ENCODE measurements at places on chromosomes 2 and 18. TPM values are rescaled to one million over a fixed set of nuclear protein-coding genes. Genes with fewer than 3 reads are reported as not detected.

- DNase-seq, result no peak
Measured at GRCh38 chr2:120434492-120435308, 88.8 kb downstream of the INHBB start.

- no peak for DNase-seq
Measured at GRCh38 chr2:7209757-7210555, 292.7 kb downstream of the RNF144A start.

GRCh38 chr2:149103081-149103620 is 64.7 kb downstream of the LYPD6B start:
- no peak for DNase-seq

DNA sequence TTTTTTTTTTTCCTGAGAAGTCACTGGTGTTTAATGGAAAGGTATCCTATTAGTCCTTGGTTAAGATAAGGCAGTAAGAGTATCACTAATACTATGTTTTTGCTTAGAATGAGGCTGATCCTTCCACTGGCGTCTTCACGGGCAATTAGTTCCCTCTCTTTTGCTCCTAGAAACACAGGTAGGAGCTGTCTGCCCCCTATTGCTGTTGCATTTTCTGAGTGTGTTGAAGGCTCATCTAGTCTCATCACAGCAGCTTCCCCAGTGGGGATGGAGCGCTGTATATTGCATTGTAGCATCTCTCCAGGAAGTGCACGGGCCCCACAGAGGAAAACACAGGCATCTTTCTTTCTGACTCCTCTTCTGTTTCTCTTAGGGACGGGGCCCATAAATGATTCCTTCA is 145.0 kb downstream of the NAPG start:
- DNase-seq, result no peak

GRCh38 chr2:207692206-207693065 is 19.0 kb upstream of the CCNYL1 start:
- peak; percentile 19 for DNase-seq

GRCh38 chr2:74921236-74921736 is 37.2 kb upstream of the POLE4 start:
- DNase-seq, result no peak

DNA sequence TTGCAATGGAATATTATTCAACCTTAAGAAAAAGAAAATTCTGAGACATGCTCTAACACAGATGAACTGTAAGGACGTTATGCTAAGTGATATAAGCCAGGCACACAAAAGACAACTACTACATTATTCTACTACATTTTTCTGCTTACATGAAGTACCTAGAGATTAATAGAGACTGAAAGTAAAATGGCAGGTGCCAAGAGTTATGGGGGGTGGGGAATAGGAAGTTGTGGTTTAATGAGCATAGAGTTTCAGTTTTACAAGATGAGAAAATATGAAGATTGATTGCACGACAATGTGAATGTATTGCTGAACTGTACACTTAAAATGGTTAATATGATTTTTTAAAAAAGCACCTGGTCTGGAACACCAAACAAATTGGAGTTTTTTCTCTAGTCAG is 1231.6 kb upstream of the DDX18 start:
- DNase-seq, result no peak

DNA sequence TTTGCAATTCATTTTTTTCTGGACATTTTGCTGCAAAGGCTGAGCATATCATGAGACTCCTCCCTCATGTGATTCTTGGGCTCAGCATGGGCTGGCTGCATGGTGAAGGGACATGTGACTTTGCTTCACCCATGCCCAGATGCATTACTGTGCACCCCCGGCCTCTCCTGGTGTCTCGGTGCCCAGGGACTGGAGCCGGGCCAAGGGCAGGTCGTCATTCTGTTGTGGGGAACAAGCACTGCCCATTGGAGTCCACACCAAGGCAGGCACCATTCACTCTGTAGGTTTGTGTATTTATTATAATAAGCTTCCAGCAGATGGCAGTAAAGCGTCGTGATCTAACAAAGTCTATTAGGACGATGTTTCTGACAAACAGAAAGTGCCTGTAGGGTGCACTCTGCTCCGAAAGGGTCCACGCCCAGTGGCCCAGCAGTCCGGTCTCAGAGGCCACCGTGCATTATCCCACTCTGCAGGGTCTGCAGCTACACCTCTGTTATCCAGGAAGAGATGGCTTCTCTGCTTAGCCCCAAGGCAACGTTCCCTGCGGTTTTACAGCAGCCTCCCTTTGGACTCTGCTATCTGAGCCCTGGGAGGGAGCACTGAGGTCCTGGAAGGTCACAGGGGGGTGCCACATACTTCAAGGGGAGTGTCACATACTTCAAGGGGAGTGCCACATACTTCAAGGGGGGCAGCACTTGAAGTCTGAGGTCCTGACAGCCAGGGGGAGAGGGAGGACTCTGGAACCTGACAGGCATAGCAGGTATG is 219.6 kb downstream of the TSN start:
- peak; percentile 31 for DNase-seq

- DNase-seq, result no peak
Measured at GRCh38 chr2:36352701-36353100, 2.9 kb upstream of the CRIM1 start.

DNA sequence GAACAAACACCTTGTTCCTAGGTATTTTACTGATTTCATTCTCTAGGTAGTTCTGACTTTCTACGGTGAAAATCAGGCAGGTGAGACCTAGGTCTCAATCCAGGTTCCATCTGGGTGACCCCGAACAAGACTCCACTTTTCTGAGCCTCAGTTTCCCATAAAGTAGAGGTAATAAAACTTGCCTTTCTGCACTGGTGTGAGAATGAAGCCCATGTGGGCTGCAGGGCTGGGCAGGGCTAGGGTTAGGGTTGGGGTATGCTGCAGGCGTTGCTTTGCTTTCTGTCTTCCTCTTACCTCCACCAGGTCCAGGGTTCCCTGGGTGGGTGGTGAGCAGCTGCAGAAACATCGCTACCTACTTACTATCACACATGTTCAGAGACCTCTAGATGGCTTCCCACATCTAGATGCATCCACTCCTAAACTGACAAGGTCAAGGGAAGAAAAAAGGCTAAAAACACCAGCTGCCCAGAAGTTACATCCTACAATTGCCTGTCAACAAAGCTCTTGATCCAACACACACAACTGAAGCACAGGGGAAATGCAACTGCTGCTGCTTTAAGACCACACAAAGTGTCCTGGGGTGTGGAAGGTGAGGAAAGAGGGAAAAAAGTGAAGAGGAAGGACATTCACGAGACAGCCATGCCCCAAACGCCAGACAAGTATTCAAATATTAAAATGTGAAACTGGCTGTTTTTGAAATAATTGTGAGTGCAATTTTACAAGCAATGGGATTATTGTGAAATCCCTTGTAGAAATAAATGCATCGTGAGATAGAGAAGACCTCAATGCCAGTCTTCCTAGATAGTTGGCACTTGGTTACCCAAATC is 23.5 kb downstream of the MBP start:
- no peak for DNase-seq

DNA sequence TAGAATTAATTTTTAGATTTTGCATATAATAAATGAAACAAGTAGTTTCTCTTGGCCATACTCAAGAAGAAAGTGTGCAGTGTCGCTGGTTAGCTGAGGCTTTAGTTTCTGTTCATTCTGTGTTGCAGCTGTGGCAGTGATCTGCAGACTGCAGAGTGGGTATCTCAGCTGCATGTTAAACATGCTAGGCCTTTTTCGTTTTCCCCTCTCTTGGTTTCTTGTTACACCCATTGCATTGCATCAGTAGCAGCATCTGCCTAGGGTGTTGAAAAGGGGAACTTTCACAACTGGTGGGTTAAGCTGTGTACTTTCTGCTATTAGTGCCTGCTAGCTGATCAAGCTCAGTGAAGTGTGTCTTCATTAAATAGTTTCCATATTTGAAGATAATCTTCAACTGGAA is 51.3 kb downstream of the ACSL3 start:
- no peak for DNase-seq

DNA sequence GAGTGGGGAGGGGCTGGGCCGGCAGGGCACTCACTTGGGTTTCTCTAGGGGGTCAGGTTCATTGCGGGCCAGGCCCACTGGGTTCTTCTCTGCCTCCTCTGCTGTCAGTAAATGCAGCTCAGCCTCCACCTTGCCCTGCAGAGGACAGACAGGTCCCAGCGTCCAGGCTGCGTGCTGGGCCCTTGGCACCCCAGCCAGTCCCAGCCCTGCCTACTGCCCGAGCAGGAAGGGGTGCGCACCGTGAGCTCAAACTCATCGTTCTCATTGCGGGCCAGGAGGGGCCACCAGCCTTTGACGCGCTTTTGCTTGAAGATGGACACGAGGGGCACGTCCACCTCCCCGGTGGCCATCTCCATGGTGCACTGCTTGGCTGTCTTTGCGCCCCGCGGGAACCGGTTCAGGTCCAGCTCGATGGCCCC is 17.3 kb downstream of the OTOF start:
- DNase-seq, result no peak

GRCh38 chr2:187541086-187542085 is 12.8 kb downstream of the TFPI start:
- no peak for DNase-seq

DNA sequence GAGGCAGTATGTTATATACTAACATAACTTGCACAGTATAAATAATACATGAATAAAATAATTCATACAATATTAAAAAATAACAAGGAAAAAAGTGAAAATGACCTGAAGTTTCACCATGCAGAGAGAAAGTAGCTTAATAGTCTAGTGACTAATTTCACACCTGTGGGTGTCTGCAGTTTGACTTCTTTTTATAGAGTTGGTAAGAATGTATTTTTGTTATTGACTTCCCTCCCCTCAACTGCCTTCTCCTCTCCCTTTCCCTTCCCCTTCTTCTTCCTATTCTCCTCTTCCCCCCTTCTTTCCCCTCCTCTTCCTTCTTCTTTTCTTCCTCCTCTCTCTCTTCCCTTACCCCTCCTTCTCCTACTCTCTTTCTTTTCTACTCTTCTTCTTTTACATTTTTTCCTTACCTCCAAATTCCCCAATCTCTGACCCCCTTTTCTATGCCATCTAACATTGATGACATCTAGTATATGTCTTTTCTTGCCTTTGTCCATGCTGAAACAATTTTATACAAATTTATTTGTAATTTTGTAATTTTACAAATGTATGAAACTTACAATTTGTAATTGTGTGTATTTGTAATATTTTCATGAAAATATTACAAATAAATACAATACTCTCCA is 3.1 kb downstream of the DNAH6 start:
- no peak for DNase-seq

DNA sequence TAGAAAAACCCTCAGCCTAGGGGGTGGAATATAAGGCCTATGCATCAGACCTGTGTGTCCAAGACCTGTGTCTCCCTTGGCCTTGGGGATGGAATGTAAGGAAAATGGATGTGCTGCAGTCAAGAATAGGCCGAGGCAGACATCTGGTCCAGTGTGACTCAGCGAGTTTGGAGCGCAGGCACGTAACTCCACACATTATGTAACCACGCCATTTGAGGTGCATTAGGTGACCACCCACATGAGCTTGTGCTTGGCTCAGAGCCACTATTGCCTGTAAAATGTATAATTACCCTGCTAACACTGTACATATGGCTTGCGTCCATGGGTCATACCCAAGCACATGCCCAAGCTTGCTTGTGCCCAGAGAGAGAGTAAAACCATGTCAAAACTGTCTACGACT is 580.9 kb upstream of the HNMT start:
- no peak for DNase-seq

- DNase-seq, result no peak
Measured at GRCh38 chr2:65477590-65477989, 45.2 kb upstream of the SPRED2 start.

DNA sequence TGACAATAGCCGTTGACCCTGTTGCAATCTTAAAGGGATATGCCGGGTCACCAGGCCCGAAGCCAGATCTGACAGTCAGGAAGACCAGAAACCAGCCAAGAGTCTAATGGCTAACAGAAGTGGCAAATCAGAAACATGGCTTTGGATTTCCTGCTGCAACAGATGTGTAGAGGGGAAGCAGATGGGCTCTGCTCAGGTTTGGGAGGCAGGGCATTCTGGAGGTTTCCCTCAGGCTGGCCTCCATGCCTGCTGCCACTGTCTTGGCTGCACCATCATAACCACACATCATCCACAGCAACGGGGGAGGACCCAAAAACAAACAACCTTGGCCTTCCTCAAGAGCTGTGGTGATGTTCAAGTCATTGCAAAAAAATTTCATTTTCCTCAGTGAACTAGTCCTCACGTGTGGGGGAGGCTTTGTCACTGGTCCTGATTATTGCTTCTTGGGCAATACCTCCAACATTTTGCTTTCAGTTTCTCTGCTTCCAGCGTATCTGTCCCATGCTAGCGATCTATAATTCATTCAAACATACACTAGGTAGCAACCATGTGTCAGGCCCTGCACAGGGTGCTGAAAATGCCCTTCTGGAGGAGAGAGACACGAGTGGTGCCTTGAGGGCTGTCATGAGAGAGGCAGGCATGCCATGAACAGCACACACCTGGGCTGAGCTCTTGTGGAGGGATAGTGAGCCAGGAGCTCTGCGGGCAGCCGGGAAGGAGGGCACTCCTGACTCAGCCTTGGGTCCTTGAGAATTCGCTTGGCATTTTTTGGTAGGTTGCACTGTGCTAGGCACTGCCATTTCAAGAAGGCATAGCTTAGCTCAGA is 48.2 kb upstream of the LGALSL start:
- no peak for DNase-seq

GRCh38 chr2:207327513-207327912 is 161.8 kb upstream of the KLF7 start:
- DNase-seq, result no peak

DNA sequence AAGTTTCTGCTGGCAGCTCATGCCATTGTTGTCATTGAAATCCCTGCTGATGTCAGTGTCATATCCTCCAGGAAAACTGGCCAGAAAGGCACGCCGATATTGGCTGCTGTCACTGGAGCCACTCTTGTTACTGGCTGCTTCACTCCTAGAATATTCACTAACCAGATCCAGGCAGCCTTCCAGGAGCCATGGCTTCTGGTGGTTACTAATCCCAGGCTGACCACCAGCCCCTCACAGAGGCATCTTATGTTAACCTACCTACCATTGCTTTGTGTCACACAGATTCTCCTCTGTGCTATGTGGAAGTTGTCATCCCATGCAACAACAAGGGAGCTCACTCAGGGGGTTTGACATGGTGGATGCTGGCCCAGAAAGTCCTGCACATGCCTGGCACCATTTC is 27.0 kb upstream of the MTX2 start:
- no peak for DNase-seq

DNA sequence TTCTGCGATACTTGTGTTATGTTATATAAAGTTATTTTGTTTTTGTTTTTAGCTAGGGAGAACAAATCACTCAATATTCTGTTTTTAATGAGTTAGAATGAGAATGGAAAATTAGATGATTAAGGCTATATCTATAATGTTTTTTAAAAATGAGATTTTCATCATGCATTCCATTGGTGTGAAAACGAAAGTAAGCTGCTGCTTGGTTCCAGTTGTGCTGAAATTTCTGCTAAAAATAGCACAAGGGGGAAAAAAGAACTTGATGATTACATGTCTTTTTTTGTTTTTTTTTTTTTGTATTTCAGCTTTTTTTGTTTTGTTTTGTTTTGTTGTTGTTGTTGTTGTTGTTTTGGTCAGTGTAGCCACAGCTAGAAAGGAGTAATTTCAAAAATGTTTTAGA is 242.6 kb upstream of the KCNJ3 start:
- no peak for DNase-seq

Gene NIFK
- total RNA-seq, result 17.0 TPM

Gene RPIA
- total RNA-seq, result 13.2 TPM

Gene RAX
- total RNA-seq, result not detected

Gene CXCR4
- total RNA-seq, result 150 TPM

Gene NCL
- 158 TPM for total RNA-seq

Gene TYMS
- total RNA-seq, result 22.6 TPM

Gene MYCN
- total RNA-seq, result 94.3 TPM

Gene LGALSL
- 2.2 TPM for total RNA-seq

Gene UGT1A4
- not detected for total RNA-seq

Gene ZNF385B
- total RNA-seq, result not detected

Gene ORMDL1
- total RNA-seq, result 37.2 TPM

Gene ATP6V1B1
- total RNA-seq, result not detected

Gene G6PC2
- total RNA-seq, result under 0.01 TPM

Gene GKN1
- not detected for total RNA-seq

Gene ZFAND2B
- total RNA-seq, result 87.8 TPM

Gene ZC3H6
- total RNA-seq, result 4.8 TPM

All from hematopoietic multipotent progenitor cell (in vitro differentiated cells).